ENCODE measurements at places on chromosomes 5 and 9.

- no peak for DNase-seq
These were observed 65.5 kb upstream of the HSPB3 start for GRCh38 chr5:54390015-54390414.

GRCh38 chr9:136550439-136551289 lies 4.8 kb upstream of the NOTCH1 start:
- no peak for DNase-seq

- DNase-seq: no peak
These were observed 143.1 kb upstream of the GRIN3A start for GRCh38 chr9:101881508-101881907.

- DNase-seq: no peak
These were observed 75.9 kb upstream of the GOLM1 start for GRCh38 chr9:86175223-86175622.

GRCh38 chr5:98200726-98201541 lies 572.5 kb upstream of the RGMB start:
- DNase-seq: no peak

DNA sequence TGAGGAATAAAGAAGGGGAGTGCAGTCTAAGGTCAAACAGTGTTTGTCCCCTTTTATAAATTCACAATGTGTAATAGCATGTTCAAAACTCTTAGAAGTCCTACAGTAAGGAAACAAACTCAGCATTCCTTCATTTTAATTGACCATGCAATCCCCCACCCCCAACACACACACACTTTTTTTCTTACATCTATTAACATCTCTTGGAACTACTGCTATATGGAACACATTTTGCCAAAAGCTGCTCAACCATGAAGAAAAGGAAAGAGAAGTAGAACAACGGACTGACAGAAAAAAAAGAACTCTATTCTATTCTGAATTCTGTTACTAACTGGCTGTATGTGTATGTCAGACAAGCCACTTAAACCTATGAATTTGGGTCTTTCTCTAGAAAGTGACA lies 2.8 kb upstream of the CTNNAL1 start:
- no peak for DNase-seq

DNA sequence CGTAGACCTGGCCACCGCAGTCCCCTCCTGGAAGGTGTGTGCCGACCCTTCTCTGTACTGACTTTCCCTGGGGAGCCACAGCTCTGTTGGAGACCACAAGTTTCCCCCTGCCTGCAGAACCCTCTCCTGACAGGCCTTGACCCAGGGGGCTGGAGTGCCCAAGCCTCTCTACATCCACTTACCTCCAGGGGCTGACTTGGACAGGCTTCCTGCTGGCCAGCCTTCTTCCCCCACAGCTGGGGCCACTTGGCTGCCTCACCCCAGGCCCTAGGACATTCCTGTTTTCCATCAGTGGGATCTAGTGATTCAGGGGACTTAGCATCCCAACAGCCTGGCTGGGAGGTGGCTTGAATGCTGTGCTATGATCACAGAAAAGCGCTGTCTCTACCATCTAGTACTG lies 23.6 kb downstream of the COL15A1 start:
- no peak for DNase-seq

GRCh38 chr9:126844085-126844484 lies 16.4 kb upstream of the ZBTB34 start:
- no peak for DNase-seq

DNA sequence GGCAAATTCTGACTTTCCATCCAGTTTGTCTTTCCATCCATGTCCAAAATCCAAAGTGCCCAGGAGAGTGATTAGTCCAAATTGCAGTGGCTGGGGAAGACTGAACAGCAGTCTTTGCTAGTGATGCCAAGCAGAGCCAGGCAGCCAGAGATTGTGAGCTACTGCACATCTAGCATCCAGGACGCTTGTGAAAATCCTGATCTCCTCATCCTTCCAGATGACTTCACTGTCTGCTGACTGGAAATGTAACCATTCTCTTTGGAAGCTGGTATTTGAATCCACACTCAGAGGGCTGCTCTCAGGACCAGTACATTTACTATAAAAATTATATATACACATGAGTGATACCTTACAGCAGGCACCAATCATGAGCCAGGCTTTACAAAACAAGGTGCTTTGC lies 49.6 kb downstream of the MACROH2A1 start:
- DNase-seq: no peak

GRCh38 chr5:151738125-151738848 lies 20.1 kb downstream of the ATOX1 start:
- DNase-seq: no peak

- no peak for DNase-seq
These were observed 159.4 kb downstream of the CEMIP2 start for GRCh38 chr9:71608825-71609447.

DNA sequence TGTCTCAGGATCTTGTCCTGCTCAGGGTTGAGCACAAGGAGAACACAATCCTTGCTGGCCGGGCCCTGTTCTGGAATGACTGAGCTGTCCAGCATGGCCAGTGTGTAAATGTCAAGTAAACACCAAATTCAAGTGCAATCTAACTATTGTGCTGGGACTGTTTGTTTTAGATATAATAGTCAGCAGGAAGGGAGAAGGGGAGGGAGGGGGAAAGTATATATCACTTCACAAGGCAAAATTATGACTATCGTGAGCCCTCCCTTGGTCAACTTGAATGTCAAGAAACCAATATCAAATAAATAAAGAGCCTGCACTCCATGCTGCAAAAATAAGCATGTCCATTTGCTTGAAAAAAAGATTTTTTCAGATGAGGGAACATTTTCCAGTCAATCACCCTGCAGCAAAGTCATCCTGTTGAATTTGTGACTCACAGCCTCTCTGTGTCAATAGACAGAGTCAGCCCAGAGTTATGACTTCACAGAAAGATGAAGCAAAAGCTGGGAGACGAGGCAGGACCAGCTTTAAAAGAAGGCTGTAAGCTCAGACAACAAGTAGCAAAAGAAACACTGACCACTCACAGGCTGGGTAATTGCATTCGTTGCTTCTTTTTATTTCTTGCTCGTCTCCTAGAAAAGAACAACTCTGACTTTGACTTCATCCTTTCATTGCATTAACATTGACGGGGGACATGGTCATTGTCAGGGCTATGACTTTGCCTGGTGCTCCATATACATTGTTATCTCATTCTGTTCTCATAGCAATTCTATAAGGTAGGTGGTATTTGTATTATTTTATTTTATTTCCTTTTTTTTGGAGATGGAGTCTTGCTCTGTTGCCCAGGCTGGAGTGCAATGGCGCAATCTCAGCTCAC lies 15.3 kb upstream of the KLF4 start:
- DNase-seq: no peak

DNA sequence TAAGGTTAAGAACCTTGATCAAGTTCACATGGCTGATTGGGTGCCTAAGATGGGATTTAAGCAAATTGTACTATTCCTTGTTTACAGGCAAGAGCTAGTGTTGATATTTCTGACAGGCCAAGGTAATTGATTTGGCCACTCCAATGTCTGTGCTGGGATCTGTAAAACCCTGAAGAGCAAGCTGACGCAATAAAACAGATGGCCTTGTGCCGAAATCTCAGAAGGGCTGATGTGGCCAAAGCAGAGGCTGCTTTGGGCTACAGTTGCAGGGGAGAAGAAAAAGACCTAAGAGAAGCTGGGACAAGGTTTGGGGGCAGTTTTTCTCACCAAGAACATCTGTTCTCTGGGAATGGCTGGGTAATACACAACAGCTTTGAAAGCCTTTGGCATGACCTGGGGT lies 463.2 kb upstream of the ZNF608 start:
- no peak for DNase-seq

- DNase-seq: no peak
These were observed 546.6 kb upstream of the PTPRD start for GRCh38 chr9:11159318-11159862.

DNA sequence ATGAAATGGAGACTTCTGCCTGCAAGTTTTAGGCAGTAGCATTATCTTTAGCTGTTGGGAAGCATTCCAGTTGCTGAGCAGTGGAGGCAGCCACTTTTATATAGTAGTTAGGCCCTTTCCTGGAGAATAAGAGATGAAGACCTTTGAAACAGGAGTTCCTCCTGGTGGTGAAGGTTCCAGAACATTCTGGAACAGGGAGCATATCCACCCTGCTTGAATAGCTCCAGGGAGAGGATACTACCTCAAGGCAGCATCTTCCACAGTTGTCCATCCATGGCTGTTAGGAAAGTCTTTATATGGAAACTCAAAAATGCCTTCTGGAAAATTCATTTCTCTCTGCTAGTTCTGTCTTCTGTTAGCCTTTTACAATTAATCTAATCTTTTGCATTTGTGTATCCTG lies 3.0 kb downstream of the ASPN start:
- DNase-seq: no peak

Data from activated CD4-positive, alpha-beta T cell treated with anti-CD3 and anti-CD28 coated beads for 24 hours (primary cell).